ENCODE measurements at places on chromosomes 6 and 20.

DNA sequence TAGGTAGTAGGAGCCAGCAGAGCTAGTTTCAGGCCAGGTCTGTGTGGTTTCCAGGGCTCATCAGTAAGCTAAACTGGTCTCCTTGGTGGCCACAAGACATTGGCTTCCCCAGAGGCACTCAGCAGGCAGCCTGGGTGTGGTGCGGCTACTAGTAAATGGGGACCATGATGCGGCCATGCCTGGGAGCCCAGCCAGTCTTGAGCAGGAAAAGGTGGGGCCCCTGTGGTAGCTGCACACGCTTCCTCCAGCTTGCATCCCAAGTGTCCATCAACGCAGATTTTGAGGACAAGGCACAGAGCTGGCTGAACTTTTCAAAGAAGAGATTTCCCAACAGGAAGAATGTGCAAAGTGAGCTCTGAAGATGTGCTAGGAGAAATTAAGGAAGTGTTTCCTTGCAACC lies 107.4 kb upstream of the NAA20 start:
- no peak for DNase-seq

- peak; percentile 62 for DNase-seq
Measured at GRCh38 chr20:52410731-52411234, 219.2 kb upstream of the ZFP64 start.

GRCh38 chr6:159490298-159490937 lies 202.6 kb downstream of the SOD2 start:
- no peak for DNase-seq

- no peak for DNase-seq
Measured at GRCh38 chr6:100167585-100167984, 173.6 kb upstream of the MCHR2 start.

DNA sequence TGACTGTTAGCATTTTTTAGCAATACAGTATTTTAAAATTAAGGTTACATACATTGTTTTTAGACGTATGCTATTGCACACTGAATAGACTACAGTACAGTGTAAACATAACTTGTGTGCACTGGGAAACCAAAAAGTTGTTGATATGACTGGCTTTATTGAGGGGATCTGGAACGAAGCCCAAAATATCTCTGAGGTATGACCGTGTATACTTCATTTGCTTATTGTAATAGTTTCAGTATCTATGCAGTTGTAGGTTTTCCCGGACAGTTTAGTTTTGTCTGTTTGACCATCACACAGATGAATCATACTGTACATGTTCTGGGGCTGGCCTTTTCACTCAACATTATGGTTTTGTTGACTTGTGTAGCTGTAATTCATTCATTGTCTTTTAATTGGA lies 6.9 kb upstream of the ZBTB12 start:
- DNase-seq: no peak

GRCh38 chr6:1271071-1271763 lies 40.7 kb upstream of the FOXQ1 start:
- no peak for DNase-seq

DNA sequence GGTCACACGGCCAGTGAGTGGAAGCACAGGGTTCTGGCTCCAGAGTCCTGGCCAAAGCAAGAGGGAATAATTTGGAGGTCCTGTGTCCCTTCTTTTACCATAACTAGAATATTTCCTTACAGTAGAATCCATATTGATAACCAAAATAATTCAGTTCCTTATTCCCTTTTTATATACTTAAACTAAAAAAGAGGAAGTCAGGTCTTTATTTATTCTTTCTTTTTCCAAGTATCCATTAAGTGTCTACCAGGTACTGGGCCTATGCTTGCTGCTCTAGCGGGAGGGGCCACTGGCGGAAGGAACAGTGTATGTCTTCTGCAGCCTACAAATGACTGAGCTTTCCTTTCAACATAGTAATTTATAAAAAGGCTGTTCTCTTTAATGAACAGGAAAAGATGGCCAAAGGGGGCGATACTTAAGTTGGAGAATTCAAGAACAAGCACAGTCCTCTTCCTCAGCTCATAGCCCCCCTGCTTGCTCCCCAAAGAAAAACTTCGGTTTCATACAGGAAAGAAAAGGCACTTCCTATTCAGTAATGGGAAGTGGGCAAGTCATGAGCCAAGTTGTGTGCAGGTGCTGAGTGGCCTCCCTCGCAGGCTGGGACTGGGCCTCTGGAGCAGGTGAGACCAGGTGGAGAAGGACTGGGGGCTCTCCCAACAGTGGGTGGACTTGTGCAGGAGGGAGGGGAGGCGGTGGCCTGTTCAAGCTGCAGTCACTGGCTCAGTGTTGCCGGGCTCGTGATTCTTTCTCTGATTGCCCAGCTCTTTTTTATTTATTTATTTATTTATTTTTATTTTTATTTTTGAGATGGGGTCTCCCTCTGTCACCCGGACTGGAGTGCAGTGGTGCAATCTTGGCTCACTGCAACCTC lies 110.9 kb downstream of the ARMC2 start:
- DNase-seq: no peak

DNA sequence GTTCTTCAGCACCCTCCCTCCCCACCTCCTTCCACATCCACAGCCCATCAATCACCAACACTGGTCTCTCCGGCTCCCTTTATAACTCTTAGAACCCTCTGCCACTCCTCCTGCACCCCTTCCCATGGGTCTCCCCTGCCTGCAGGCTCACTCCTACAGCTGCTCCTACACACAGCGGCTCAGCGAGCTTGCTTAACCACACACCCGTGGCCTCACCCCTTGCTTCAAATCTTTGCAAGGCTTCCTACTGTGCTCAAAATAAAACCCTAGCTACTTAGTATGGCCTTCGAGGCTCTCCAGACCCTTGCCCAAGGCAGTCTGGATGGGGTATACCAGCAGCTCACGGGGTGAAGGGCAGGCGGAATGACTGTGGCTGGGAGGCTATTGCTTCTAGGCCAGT lies 63.7 kb downstream of the JPH2 start:
- DNase-seq: no peak

GRCh38 chr6:85669735-85670194 lies 27.1 kb upstream of the SYNCRIP start:
- no peak for DNase-seq

DNA sequence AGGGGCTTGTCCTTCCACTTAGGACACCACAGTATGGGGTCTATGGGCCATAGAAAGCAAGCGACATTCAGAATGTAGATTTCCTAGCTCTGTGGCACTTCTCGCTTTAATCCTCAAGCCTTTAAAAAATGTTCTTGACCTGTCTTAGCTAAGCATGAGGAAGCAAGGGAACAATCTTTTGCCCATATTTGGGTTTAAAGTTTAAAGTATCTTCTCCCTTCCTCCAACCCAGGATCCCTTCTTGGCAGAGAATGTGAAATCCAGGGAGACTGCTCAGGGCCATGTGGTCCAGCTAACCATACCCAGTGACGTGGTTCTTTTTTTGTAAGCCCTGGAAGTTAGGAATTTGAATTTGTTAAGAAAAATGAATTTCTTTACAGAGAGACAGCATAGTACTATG lies 289.9 kb downstream of the BTBD9 start:
- peak; percentile 88 for DNase-seq

- no peak for DNase-seq
Measured at GRCh38 chr6:119022796-119023195, 55.7 kb downstream of the FAM184A start.

DNA sequence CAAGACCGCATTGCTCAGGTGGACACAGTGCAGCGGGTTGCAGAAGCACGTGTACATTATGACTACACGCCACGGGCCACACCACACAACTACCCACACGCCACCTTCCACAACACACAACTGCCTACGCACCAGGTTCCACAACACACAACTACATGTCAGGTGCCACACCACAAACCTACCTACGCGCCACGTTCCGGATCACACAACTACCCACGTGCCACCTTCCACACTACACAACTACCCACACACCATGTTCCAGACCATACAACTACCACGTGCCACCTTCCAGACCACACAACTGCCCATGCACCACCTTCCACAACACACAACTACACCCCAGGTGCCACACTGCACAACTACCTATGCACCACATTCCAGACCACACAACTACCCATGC lies 20.5 kb downstream of the THBS2 start:
- no peak for DNase-seq

GRCh38 chr6:168440520-168441433 lies at the start of gene SMOC2:
TSS of gene SMOC2 (plus strand) at chr6:168441184. CDS start at chr6:168441371, 187 bp downstream.
- no peak for DNase-seq

GRCh38 chr6:35043381-35044130 lies 97.6 kb downstream of the TCP11 start:
- no peak for DNase-seq

GRCh38 chr6:13101985-13102384 lies 226.4 kb downstream of the TBC1D7 start:
- DNase-seq: no peak

- peak; percentile 19 for DNase-seq
Measured at GRCh38 chr20:47055699-47056369, 161.2 kb downstream of the EYA2 start.

GRCh38 chr6:16345449-16346330 lies 107.3 kb downstream of the GMPR start:
- DNase-seq: peak; percentile 88

DNA sequence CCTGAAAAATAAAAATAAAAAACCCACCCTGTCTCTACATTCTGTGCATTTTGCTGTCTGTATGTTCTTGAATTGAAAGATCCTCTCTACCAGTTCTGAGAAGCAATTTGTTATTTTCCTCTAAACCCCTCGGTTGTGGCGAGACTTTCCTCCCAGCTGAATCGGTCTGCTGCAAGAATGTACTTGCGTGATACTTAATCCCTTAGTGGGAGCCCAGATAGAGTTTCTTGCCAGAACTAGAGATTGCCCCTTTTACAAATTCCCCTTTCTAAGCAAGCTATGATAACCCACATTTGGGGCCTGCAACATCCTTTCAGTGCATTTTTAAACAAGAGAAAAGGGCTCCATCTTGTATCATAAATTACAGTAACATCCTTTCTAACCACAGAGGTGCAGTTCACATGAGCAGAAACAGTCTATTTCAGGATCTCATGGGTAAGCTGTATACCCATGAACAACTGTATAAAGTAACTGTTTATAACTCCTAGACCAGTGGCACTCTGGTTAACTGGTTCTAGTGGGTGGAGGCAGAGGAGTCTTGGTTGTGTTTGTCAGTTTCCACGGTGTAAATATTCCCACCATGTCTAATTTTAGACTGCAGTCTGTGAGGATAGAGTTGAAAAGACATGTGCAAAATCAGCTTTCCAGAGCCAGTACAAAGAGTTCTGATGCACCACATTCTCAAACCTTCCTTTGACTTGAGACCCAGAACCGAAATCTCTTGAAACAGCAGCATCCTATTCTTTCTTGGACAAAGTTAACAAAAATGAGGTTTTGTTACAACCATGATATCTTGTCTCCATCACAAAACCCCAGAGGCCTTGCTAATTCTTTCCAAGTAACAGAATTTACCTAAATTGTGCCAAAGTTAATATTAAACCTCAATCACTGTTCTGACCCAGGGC lies 113.1 kb upstream of the ZNF217 start:
- DNase-seq: peak; percentile 76

- no peak for DNase-seq
Measured at GRCh38 chr20:40571639-40572038, 117.4 kb downstream of the MAFB start.

- no peak for DNase-seq
Measured at GRCh38 chr20:15507151-15507550, 1066.1 kb downstream of the KIF16B start.

DNA sequence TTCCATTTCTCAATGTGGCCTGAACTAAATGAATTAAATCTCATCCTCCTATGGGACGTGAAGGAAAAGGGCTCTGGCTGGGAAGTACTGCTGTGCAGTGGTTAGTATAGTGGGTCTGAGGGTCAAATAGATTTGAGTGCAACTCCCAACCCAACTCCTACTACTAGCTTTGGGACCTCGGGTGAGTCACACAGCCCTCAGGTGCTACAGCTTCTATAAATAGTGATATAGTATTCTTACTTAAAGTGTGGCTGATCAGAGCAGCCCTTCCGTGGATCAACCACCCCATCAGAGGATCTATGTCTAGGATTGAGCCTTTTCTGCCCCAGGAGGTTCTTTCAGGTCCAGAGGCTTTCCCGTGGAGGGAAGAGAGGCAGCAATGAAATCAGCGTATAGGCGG lies 904 bp upstream of the UST start:
- no peak for DNase-seq

GRCh38 chr6:81767163-81767891 lies 14.8 kb upstream of the TENT5A start:
- peak; percentile 92 for DNase-seq
